Fibroblast of lung (primary cell): ENCODE measurements at places on chromosomes 5 and 9. TPM values are rescaled to one million over a fixed set of nuclear protein-coding genes. Genes with fewer than 3 reads are reported as not detected.

PCDHA5 gene
- 0.33 TPM in 1 of 2 replicates, not detected in the other for total RNA-seq

SELENOP gene
- 677 and 809 TPM in 2 replicates for total RNA-seq

LCN2 gene
- not detected in 2 replicates for total RNA-seq

GRAMD2B gene
- 12.1 and 21.3 TPM in 2 replicates for total RNA-seq

TYRP1 gene
- 0.17 TPM in 1 of 2 replicates, not detected in the other for total RNA-seq

PDE6A gene
- under 0.01 TPM in 2 replicates for total RNA-seq

IFNK gene
- not detected in 2 replicates for total RNA-seq

PCDHGA4 gene
- total RNA-seq = 2.8 and 7.6 TPM in 2 replicates

NFIB gene
- total RNA-seq = 36.3 and 56.0 TPM in 2 replicates

PTPRD gene
- total RNA-seq = 3.3 and 4.8 TPM in 2 replicates
